Cardiac muscle cell (in vitro differentiated cells and primary cell): ENCODE measurements at places on chromosomes 16 and 17.

- H3K4me3 ChIP-seq, result no peak overlapping the region
- H3K27ac ChIP-seq, result no peak overlapping the region
- H3K4me1 ChIP-seq, result peaks cover 16% of the 10 kb centered on the region
- H3K36me3 ChIP-seq, result no peaks in the 10 kb centered on the region
- no peak for DNase-seq
Observed at GRCh38 chr16:2121853-2122252, 13.8 kb downstream of the PKD1 start.

- DNase-seq, result no peak
- no peaks in the 10 kb centered on the region for H3K36me3 ChIP-seq
Observed at GRCh38 chr17:66507103-66507923, 204.9 kb downstream of the PRKCA start.

- DNase-seq, result no peak
- peak overlapping the region; percentile 83 for H3K27ac ChIP-seq
- no peaks in the 10 kb centered on the region for H3K36me3 ChIP-seq
- no peak overlapping the region for H3K4me3 ChIP-seq
- H3K4me1 ChIP-seq, result peaks cover 7% of the 10 kb centered on the region
Observed at GRCh38 chr17:59846394-59847165, 46.2 kb downstream of the TUBD1 start.

DNA sequence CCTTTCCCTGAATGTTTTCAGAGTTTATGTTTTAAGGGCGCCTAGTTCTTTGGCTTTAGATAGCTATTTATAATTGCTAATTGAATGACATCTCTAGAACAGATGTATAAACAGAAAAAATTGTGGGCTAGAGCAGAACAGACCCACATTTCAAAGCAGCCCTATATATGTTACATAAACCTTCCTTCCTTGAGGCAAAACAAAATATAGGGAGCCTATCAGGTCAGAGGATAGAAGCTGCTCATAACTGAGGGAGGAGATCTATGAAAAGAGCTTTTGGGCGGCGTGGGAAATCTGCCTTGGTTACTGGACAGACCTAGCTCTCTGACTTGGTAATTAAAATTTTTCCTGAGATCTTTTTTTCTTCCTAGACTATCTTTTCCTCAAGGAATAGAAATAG, 68.4 kb downstream of the SPAG9 start:
- no peaks in the 10 kb centered on the region for H3K27me3 ChIP-seq
- no peak overlapping the region for H3K4me3 ChIP-seq
- H3K27ac ChIP-seq, result no peak overlapping the region
- H3K4me1 ChIP-seq, result peaks cover 11% of the 10 kb centered on the region
- no peak for DNase-seq

DNA sequence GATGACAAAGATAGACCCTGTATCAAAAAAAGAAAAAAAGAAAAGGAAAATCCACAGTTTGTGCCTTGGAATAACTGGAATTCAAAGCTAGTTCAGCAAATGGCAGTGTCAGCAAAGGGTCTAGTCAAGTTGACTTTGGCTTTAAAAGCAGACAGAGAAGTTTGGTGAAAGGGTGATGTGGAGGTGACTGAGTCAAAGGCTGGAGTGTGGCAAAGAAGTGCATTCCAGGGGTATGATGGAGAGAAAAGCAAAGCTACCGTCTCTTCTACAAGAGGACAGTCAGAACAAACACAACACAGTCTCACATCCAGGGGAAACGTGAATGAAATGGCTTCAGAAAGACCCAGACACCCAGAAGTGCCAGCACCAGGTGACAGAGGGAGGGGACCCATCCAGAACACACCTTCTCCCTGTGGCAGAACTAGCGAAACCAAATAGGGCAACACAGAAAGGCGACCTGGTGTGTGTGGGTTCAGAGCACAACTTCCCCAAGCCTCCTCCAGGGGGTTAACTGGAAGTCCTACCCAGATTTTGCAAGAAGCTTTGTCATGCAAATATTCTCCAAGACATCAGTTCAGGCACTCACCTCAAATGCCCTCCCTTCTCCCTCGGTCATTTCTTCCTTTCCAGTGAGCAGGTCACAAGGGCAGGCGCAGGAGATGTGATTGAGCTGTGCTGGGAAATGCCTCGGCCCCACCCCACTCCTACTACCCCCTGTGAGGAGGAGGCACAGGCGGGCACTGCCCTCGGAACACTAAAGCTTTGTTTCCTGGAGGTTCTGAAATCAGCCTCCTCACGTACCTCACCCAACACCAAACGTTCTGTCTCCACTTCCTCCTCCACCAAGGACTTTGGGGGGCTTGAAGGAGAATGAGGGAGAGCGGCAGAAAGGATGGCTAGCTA, 481.9 kb downstream of the SOX9 start:
- no peaks in the 10 kb centered on the region for H3K4me1 ChIP-seq
- H3K27ac ChIP-seq, result no peak overlapping the region
- DNase-seq, result peak; percentile 58
- H3K27me3 ChIP-seq, result no peaks in the 10 kb centered on the region

GRCh38 chr17:30567231-30568116, 90.3 kb downstream of the GOSR1 start:
- no peaks in the 10 kb centered on the region for H3K36me3 ChIP-seq
- H3K27ac ChIP-seq, result no peak overlapping the region
- no peak for DNase-seq
- no peak overlapping the region for H3K4me3 ChIP-seq

- no peak overlapping the region for H3K4me3 ChIP-seq
- no peaks in the 10 kb centered on the region for H3K36me3 ChIP-seq
- H3K4me1 ChIP-seq, result no peaks in the 10 kb centered on the region
Observed at GRCh38 chr17:49382556-49382955, 20.5 kb upstream of the ZNF652 start.

DNA sequence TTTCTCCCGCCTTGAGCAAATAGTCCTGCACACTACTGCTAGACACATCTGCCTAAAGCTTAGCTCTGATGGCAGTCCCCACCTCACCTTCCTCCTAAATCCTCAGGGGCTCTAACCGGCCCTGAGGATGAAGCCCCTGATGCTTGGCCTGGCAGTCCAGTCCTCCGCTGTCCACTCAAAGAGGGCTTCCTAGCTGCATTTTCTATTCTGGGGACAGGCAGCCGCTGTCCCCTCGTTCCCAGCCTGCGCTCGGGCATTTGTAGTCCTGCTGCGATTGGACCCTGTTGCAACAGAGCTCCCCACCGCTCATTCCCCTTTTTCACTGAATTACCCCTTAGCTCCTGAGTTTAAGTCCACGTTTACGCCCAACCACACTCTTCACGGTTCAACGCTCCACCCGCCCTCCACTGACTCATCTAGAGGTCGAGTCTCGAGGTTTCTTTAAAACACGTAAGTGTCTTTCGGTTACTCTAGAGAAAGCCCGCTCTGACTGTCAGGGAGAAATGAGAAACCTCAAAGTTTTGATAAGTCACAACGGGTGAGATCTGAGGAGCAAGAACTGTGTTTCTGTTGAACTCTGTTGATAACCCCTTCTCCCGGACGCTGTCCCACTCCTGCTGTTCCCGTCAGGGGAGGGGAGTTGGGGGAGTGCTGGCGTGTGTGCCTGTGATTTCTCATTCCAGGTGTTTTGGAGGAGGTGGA, 4.5 kb downstream of the CCR7 start:
- peak overlapping the region; percentile 59 for H3K27ac ChIP-seq
- peaks cover 23% of the 10 kb centered on the region for H3K4me1 ChIP-seq
- H3K36me3 ChIP-seq, result no peaks in the 10 kb centered on the region
- no peaks in the 10 kb centered on the region for H3K27me3 ChIP-seq

DNA sequence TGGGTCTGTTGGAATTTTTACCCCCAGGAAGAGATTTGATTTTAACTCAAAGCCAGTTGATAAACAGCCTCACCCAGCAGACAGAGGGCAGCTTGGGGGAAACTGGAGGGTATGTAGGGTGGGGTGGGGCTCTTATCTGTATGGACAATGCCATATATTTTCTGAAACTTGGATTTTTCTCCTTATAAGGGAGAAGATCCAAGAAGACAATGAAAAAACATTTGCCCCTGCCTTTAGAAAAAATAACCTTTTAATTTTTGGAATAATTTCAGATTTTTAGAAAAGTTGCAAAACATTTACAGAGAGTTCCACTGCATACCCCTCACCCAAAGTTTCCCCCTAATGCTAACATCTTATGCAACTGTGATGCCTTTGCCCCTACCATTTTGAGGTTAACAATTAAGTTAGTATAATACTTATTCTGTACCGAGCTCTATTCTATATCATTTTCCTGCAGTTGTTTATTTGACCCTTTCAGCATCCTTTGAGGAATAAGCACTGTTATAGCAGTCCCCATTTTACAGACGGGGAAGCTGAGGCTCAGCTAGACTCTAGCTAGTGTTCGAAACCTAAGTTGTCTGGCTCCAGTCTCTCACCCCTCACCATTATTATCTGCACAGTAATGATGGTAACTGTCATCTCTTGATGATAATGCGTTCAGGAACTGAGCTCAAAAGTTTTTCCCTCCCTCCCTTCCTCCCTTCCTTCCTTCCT, 66.4 kb downstream of the PRKCB start:
- H3K36me3 ChIP-seq, result no peaks in the 10 kb centered on the region
- DNase-seq, result no peak
- no peak overlapping the region for H3K27ac ChIP-seq
- H3K27me3 ChIP-seq, result peaks cover 3% of the 10 kb centered on the region
- no peak overlapping the region for H3K4me3 ChIP-seq

DNA sequence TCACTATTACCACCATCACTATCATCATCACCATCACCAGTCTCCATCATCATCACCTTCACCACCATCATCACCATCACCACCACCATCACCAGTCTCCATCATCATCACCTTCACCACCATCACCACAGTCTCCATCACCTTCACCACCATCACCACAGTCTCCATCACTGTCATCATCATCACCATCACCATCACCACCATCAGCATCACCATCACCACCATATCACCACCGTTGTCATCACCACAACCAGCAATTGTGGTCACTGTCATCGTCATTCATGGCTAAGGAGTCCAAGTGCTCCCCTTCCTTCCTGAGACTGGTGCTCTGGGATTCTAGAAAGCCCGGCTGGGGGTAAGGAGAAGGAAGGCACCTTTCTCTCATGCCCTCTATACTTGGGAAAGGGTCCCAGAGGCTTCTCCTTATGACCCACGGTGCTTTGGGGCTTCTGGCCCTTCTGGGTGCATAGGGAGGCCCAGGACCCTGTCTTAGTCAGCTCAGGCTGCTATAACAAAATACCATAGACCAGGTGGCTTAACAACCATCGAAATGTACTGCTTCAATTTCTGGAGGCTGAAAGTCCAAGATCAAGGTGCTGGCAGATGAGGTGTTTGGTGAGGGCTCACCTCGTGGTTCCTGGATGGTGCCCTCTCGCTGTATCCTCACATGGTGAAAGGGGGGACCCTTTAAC, 93.4 kb upstream of the GSE1 start:
- H3K36me3 ChIP-seq, result no peaks in the 10 kb centered on the region
- H3K27me3 ChIP-seq, result no peaks in the 10 kb centered on the region
- no peak overlapping the region for H3K4me3 ChIP-seq
- no peak for DNase-seq

DNA sequence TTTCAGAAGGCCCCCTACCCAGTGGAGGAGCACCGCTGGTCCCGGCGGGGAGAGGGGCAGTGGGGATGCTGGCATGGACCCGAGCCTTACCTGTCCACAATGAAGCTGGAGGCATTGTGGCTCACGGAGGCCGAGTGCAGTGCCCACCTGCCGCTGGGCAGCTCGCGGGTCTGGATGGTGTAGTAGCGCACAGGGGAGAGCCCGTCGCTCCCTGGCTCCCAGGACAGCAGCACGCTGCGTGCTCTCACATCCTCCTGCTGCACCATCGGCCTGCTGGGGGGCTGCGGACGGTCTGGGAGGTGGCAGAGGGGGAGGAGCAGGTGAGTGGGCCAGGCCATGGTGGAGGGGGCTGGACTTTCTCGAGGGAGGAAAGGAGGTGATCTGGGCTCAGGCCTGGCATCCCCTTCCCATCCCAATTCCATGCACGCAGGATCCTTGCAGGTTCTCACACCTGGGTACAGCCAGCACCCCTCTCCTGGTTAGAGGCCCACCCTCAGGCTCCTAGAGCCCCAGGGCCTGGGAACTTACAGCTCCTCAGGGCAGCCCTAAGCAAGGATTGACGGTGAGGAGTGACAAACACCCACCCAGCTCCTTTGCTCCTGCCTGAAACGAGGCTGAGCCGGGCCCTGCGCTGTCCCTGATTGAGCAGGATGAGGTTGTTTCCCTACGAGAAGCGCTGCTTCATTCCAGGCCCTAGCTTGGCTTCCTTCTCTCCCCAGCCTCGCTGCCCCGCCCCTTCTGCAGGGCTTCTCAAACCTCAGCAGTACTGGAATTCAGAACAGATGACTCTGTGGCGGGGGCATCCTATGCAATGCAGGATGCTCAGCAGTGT, 76.2 kb upstream of the CDC42EP4 start:
- no peak overlapping the region for H3K27ac ChIP-seq
- no peak for DNase-seq
- no peaks in the 10 kb centered on the region for H3K27me3 ChIP-seq
- H3K36me3 ChIP-seq, result peaks cover 9% of the 10 kb centered on the region
- no peak overlapping the region for H3K4me3 ChIP-seq
- no peaks in the 10 kb centered on the region for H3K4me1 ChIP-seq

DNA sequence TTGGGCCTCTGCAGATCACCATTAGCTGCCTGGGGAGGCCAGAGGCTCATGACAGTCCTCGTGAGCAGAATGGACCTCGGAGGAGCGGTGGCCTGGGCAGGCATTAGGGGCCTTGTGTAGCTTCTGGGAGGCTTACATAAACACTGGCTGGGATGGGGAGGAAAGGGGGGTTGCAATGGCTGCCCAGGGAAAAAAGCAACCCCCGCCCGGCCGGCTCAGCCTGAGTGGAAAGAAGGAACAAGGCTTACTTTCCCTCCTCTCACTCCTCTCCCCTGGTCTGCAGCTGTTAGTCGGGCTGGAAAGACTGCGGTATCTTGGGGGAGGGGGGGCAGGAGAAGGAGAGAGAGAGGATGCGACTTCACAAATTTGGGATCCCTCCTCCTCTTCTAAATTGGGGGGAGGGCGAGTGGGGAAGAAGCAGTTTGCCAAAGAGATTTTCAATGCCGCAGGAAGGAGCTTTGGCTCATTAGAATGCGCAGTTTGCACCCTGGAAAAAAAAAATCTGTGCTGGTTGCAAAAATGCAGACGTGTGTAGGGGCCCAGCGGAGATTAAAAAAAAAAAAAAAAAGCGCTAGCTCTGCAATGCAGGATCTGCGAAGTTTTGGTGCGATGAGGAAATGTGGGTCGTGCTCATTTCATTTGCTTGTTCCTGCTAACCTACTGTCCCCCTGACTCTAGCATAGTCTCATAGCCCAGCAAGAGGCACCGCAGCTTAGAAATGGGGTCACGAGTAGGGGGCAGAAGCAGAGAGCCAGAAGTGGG, 6.6 kb upstream of the NR1D1 start:
- no peaks in the 10 kb centered on the region for H3K27me3 ChIP-seq
- H3K4me1 ChIP-seq, result peaks cover 53% of the 10 kb centered on the region
- H3K36me3 ChIP-seq, result no peaks in the 10 kb centered on the region
- no peak overlapping the region for H3K4me3 ChIP-seq
- H3K27ac ChIP-seq, result no peak overlapping the region

- H3K4me3 ChIP-seq, result no peak overlapping the region
- no peak overlapping the region for H3K27ac ChIP-seq
- DNase-seq, result no peak
- no peaks in the 10 kb centered on the region for H3K4me1 ChIP-seq
- H3K36me3 ChIP-seq, result no peaks in the 10 kb centered on the region
- peaks cover 77% of the 10 kb centered on the region for H3K27me3 ChIP-seq
Observed at GRCh38 chr16:80437707-80438106, 103.1 kb upstream of the DYNLRB2 start.
